Effector CD4-positive, alpha-beta T cell (primary cell): ENCODE measurements at places on chromosomes 12 and 14.

GRCh38 chr12:131755305-131756113 is 44.6 kb downstream of the SFSWAP start:
- no peak for DNase-seq

DNA sequence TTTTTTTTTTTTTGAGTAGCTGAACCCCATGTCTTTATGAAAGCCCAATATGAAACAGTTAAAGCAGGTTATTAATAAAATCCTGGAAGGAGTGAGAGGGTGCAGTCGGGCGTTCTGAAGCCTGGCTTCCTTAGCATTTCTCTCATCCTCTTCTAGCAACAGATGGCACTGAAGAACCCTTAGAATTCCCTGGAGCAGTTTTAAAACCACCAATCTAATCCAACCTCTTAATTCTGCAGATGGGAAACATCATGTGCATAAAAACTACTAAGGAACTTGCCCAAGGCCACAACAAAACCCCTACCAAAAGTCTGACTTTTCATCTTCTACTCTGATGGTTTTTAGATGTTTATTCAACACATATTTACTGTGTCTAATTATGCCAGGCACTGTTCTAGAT is 25.2 kb downstream of the PRDM4 start:
- no peak for DNase-seq

DNA sequence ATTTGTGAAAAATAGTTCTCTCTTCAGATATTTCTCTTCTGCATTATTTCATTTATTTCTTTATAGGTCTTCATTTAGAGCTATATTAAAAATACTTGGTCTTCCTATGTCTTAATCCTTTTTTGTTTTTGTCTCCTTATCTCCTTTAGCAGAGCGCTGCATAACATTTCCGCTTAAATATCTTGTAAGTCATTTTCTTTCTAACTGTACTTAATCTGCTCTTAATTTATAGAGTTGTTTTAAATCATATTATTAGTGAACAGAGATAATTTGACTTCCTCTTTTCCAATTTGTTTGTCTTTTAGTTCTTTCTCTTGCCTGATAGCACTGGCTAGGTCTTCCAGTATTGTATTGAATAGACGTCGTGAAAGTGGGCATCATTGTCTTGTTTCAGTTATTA is 18.0 kb downstream of the LUM start:
- no peak for DNase-seq

GRCh38 chr12:104350211-104351056 is 46.9 kb downstream of the EID3 start:
- no peak for DNase-seq

GRCh38 chr12:17793854-17794253 is 296.1 kb downstream of the RERGL start:
- no peak for DNase-seq

GRCh38 chr12:91057368-91058165 is at the start of gene KERA:
Gene KERA (minus strand): TSS chr12:91058024. CDS start chr12:91056281, 1,743 bp downstream.
- DNase-seq, result no peak

- no peak for DNase-seq
Observed at GRCh38 chr14:61526405-61527312, 168.7 kb upstream of the HIF1A start.

GRCh38 chr14:64059454-64060198 is 206.8 kb downstream of the SYNE2 start:
- DNase-seq, result no peak

DNA sequence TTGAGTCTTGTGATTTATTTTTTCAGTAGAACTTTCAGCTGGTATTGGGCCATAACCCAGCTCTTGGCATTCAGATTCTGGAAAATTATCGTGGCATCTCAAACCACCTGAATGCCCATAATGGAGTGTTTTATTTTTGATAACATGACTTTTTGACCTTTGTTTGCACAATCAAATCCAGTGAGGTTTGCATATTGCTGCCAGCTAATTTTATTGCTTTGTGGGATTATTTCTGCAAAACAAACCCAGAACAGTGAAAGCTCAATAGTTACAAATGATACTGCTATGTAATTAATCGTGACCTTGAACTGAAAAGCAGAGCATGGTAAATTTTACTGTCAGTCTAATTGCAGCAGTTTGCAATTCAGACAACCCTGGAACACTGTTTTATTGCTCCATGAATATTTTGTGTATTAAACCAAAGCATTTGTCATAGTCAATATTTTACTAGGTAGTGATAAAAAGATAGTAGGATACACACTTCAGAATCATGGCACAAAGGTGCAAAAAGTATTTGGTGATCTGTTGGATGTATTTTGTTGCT is 255.2 kb upstream of the NAV3 start:
- no peak for DNase-seq

DNA sequence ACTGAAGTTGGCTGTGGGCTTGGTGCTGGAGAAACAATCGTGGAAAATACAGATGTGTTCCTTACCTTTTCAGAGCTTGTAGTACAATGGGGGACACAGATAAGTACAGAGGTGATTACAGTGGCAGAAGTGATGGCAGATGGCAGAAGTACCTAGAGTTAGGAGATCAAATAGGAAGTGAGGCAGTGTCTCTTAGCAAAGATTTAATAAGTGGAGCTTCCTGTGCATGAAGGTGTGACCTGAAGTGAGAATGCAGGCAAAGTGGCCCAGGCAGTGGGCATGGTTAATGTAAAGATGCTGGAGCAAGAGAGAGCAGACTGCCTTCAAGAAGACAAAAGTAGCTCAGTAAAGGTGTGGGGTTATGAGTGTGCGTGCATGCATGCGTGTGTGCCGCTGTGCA is 16.0 kb downstream of the LRRK2 start:
- no peak for DNase-seq

DNA sequence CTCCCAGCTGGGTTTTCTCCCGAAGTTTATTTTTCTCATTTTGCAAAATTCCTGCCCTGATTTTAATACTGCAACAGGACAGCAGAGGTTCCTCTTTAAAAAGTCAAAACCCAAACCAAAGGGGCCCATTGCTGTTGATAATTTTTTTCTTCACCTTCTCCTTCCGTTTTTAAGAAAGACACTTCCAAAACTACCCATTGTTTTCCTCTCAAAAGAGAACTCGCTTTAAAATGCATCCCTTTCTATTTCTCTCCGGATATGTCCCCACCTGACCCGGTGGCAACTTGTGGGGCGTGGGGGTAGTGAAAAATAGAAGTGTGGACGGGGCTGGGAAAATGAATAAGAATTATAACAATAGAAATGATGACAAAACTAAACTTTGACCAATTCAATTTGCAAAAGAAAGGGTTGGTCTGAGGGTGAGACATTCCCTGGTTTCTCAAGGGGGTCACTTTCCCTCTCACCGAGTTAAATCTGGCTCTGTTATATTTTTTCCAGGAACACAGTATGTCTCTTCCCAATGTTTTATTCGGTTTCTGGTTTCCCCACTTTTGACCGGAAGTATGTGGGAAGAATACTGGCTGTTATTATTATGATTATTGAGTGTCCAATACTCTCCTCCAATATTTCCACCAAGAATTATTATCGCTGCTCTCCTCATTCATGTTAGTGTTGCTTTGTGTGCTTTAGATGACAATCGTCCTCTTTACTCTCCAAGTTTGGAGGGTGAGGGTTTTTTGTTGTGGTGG is 4.1 kb upstream of the TBX5 start:
- no peak for DNase-seq

DNA sequence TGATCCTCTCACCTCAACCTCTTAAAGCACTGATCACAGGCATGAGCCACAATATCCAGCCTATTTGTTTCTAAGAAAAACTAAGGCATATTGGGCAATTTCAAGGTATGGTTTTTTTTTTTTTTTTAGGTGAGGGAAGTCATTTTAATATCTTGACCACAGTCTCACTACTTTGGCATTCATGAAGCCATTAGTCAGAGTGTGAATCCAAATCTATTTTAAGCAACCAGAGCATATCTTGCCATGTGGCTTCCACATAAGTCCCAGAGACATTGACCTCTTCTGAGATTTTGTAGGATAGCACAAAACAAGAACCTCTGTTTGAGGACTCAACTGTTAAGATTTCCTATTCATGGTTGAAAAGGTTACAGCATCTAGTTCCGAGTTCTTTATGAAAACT is 130.3 kb upstream of the RBM19 start:
- no peak for DNase-seq

DNA sequence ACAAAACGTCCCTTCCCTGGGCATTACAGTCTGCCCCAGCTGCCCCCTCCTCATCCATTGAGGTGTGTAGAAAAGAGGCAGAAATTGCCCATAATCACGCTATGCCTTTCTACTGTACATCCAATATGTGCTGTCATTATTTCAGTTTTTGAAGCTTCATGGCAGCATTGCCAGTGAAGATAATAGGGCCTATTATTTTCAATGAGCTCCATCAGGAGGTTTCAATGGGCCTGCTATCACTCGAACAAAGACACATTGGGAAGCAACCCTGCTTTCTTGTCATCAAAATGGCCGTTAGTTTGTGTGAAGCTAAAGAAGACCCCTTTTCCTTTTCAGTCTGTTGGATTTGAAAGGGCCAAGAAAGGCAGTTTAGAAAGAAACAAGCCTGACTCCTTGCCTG is 653.8 kb downstream of the NOVA1 start:
- no peak for DNase-seq

DNA sequence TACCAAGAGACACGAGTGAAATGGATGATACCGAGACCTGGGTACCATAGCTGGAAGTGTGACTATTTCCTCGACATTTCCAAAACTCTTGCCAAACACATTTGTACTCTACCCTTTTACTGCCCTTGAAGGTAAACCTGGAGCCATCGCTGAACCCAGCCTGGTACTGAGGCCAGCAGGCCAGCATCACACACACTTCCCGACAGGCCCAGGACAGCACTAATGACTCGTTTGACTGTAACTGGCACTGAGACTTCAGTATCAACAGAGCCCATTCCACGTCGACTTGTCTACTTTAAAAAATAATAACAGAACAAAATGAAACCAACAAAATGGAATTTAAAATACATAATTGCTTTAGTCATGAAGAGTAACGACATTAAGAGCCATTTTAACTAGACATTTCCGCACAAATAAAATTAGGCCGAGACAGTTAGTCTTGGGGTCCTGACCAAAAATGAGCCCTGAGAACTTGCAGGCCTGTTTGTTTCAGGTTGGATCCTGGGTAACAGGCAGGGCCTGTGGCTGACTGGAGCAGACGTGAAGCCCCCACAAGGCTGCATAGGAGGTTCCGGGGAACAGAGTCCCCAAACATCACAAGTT is 94.3 kb downstream of the RIMBP2 start:
- no peak for DNase-seq

DNA sequence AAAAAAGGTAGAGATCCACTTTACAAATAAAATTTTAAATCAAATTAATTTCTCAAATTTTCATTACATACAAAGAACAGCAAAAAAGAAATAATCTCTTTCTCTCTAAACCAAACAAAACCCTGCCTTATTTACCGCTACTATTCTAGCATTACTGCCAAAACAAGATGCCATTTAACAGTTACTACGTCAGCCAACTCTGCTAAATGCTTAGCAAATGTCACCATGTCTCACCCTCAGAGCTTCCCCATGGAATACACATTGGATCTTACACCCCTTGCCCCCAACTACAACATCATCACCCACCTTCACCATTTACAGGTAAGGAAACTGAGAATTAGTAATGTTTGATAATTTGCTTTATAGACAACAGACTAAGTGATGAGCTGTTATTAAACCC is 23.0 kb upstream of the NR2C1 start:
- no peak for DNase-seq

- no peak for DNase-seq
Observed at GRCh38 chr14:100769035-100769939, 42.6 kb downstream of the DLK1 start.

DNA sequence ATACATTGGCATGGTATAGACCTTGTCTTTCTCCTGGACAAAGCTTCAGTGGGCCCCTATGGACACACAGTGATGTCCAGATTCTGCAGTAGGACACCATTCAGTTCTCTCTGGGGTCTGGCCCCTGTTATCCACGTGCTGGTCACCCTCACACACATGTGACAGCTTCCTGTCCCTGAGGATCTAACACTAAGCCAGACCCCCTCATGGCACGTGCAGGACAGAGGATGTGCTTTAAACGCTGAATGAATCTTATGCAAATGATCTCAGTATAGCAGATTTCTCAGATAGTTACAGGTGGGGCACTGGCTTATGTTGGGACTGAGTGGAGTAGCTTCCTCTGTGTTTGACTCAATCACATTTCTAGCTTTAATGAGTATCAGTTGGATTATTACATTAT is 33.7 kb downstream of the SLC24A4 start:
- no peak for DNase-seq

DNA sequence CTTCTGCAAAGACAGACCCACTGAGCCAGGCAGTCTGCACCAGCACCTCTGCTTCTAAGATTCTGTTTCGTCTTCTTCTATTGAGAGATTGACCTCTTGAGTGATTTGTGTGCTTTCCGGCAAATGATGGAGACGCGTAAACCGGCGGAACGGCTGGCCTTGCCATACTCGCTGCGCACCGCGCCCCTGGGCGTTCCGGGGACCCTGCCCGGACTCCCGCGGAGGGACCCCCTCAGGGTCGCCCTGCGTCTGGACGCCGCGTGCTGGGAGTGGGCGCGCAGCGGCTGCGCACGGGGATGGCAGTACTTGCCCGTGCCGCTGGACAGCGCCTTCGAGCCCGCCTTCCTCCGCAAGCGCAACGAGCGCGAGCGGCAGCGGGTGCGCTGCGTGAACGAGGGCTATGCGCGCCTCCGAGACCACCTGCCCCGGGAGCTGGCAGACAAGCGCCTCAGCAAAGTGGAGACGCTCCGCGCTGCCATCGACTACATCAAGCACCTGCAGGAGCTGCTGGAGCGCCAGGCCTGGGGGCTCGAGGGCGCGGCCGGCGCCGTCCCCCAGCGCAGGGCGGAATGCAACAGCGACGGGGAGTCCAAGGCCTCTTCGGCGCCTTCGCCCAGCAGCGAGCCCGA is 703 bp downstream of the ASCL4 start:
- no peak for DNase-seq

- no peak for DNase-seq
Observed at GRCh38 chr12:3869865-3870264, 3.3 kb downstream of the PARP11 start.

- no peak for DNase-seq
Observed at GRCh38 chr14:94303111-94303510, 10.0 kb upstream of the SERPINA10 start.

DNA sequence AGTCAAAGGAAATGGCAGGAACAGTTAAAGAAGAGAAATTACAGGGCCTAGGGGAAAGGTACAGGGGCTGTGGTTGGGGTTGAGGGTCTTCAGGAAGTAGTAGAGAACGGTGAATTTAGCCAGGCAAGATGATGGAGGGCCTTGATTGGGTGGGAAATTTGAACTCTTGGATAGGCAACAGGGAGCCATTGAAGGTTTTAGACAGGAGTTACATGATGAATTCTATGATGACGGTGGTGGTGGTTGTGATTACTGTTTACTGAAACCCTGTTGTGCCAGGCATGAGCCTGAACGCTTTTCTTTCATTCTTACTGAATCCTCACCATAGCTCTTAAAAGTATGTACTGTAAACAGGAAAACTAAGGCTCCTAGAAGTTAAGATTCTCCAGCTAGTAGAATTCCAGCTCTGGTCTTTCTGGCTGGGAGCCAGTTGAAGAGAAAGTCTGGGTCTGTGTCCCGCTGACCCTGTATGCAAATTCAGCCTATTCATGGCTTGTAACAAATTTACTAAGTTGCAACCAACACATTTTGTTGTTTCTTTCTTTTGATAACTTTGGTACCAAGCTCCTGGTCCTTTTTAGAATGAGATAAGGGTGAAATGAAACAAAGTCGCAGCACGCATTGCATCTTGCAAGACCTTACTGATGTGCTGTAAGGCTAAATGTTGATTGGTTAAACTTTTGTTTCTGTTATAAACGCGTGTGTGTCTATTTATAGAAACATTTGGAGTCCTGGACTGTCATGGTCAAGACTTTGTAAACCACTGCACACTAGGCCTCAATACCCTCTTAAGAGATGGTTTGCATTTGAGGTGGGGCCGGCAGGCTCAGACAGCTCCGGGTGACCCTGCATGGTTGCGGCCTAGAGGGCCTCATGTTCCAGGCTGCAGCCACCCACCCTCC is 6.0 kb downstream of the ORAI1 start:
- no peak for DNase-seq
